DMS79 (cell line): ENCODE measurements at places on chromosomes 1 and 21.

- no peak for DNase-seq
These were observed 69.4 kb downstream of the MEGF6 start for GRCh38 chr1:3541936-3542335.

GRCh38 chr1:35668506-35668905 is 27.2 kb upstream of the PSMB2 start:
- no peak for DNase-seq

GRCh38 chr1:2629627-2630497 is 3.0 kb downstream of the MMEL1 start:
- DNase-seq: no peak

GRCh38 chr1:13664451-13664850 is 35.5 kb upstream of the PRDM2 start:
- peak; percentile 85 for DNase-seq

- DNase-seq: no peak
These were observed 125.9 kb downstream of the ATP5PO start for GRCh38 chr21:33789697-33790096.

GRCh38 chr1:27570784-27571183 is 33.2 kb downstream of the AHDC1 start:
- no peak for DNase-seq

DNA sequence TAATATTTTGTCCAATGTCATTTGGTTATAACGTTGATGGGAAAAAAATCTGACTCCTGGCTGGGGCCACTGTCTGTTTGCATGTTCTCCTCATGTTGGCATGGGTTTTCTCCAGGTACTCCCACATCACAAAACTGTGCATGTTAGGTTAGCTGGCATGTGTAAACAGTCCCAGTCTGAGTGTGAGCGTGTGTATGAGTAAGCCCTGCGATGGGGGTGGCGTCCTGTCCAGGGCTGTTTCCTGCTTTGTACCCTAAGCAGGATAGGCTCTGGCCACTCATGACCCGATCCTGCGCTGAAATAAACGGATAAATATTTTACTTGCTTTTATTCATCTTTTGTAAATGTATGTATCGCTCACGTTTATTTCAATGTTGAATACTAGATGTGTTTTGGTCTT is 13.5 kb downstream of the EFCAB14 start:
- no peak for DNase-seq

DNA sequence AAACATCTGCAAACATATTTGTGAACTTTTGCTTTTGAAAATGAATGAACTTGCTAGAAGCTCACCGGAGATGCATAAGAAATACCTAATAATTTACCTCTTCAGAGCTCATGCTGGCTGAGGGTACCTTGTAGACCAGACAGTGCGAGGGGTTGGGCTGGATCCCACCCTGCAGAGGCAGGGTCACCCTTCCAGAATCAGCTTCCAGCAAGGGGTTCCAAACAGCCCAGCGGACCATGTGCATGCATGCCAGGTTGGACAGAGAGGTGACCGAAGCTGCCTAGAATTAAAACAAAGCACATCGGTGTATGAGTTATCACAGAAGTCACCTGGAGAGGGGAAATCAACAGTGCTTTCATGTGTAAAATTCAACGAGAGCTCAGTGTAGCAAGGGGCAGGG is 59.2 kb downstream of the NPHP4 start:
- no peak for DNase-seq
